ENCODE measurements at places on chromosomes 6 and 20.

DNA sequence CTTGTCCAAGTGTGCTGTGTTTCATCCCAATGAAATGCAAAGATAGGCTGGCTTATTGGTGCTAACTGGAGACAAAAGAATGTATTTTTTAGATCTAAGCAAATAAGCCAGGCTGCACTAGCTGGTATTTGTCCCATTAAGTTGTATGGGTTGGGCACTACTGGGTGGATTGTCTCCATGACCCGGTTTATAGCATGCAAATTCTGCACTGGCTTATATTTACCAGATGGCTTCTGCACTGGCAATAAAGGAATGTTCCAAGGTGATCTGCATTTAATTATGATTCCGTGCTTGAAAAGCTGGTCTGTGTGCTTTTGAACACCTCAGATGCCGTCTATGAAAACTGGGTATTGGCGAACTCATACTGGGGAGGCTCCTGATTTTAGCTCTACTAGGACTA, 61.4 kb upstream of the MOCS1 start:
- DNase-seq = no peak

DNA sequence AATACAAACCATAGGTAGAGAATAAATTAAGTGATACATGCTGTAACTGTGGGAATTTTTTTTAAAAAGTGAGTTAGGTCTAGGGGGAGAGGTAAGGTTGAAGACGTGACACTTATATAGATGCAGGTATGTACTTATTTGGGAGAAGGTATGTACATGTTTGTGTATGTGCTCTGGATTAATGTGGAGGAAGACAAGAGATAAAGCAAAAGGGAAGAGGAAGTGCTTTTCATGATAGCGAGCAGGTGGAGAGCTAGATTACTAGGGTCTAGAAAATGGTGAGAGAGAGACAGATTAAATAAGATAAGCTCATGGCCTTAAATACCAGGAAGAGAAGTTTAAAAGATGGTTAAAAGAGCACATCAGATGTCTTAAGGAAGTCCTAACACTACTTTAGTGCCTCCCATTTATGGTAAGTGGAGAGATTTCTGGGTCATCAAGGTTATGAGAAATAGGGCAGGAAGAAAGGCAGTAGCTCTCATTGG, 92.5 kb downstream of the MAN1A1 start:
- no peak for DNase-seq

DNA sequence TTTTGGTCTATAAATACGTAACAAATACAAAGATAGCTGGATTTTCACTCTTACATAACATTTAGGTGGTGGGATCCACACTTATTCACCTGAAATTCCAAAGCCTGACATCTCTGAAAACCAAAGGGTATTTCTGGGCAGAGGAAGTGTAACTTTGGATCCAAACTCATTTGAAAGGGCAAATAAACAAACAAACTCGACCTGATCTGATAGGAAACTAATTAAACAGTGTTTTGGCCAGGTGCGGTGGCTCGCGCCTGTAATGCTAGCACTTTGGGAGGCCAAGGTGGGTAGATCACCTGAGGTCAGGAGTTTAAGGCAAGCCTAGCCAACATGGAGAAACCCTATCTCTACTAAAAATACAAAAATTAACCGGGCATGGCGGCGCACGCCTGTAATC, 128.9 kb downstream of the ZMYND8 start:
- DNase-seq = no peak

DNA sequence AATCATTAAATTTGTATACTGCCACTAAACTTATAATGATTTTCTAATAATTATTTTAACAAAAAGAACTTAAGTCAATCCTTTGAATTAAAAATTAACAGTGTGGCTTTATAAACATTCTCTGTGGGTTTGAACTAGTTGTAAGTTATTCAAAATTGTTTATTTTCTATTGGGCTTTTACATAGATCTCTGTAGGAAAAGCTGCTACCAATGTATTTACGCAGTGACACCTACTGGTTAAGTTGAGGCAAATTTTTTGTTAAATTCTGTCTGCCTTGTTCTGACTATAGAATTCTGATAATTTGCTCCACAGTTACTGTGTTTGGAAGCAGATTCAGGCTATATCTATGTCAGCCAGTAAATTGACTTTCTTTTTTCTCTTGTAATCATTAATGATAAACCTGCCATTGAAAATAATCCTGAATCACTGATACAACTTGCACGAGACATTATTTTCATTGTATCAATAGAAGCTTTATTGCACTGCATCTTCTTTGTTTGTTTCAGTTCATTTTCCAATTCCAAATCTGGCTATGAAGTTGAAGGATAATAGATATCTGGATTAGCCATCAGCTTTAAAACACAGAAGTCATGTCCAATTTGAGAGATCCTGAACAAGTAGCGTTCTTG, 66.0 kb upstream of the UTRN start:
- DNase-seq = peak; percentile 60

DNA sequence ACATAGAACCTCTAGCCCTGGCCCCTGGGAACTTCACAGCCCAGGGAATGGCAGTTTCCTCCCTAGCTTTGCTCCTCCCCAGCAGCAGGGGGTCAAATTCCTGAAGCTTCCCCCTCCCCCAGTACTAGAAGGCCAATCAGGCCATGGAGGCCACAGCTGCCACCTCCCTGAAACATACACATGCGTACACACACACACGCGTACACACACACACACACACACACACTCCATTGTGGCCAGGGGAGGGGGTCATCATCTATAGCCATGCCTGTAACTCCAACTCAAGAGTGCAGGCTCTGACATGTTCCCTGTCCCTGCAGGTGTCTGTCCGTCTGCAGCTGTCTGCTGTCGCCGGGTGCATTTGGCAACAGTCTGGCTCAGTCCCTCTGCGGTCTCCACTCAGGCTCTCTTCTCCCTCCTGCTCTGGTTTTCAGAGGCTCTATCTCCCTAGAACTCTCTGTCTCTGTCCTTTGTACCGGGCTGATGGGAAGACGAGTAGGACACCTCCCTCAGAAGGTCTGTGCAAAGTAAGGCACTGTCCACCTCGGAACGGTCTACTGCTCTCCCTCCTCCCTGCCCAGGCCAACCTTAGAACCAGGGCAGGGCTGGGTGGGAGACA, 1.4 kb downstream of the LRFN2 start:
- no peak for DNase-seq

GRCh38 chr6:140541288-140541687, 1166.8 kb upstream of the CITED2 start:
- no peak for DNase-seq

DNA sequence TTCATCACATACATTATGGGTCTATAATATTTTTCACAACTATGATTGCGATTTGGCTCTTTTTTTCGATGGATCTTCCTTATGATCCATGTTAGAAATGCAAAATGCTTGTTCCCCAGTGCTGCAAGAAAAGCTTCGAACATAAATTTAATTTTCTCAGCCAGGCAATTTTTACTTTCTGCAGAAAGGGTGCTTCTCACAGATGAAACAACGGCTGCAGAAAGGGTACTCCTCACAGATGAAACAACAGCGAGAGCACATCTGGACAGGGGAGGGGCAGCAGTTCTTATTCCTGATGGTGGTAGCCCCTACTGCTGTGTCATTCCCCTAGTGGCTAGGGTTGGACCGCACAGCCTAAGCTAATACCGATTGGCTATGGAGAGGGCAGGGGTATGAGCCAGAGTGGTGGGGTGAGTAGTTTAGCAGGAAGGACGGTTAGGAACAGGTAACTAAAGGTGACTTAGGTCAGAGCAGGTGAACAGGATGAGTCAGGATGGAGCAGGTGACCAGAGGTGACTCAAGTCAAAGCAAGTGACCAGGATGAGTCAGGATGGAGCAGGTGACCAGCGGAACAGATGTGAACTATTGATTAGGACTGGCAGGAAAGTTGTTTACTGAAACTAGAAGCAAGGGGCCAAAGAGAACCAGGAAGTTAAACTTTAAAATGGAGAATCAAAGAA, 13.4 kb upstream of the TREML4 start:
- DNase-seq = no peak

- no peak for DNase-seq
Observed at GRCh38 chr6:129368970-129369369, 341.0 kb downstream of the ARHGAP18 start.
